NCI-H1930 (cell line): ENCODE measurements at places on chromosomes 12 and 14.

DNA sequence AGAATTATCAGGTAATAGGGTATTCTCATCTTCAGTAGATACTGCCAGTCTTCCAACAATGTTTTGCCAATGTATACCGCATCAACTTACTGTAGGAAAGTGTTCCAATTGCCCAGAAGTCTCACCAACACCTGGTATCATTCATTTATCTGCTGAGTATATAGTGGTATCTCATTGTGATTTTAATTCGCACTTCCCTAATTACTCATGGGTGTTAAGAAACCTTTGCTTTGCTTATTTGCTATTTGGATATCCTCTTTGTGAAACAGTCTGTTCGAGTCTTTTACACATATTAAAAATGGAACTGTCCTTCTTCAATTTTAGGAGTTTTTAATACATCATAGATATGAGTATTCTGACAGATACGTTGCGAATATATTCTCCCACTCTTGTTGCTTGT, 6.1 kb downstream of the TM7SF3 start:
- no peak for DNase-seq

DNA sequence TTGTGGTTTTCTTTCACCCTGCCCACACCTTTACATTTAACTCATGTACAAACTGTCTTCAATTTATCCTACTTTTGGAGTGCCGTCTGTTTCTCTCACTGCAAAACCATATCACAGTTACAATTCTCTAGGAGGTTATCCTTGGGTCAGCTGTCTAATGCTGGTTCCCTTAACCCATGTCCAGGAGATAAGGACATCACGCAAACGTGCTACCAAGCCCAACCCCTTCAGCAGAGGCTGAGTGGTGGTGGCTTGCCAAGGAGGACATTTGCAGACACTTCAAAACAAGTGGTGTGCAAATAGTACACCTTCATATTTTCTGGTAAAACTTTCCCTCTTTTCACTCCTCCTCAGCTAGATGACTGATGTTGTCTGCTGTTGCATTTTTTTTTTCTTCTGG, 167.9 kb downstream of the PAX9 start:
- DNase-seq = no peak

DNA sequence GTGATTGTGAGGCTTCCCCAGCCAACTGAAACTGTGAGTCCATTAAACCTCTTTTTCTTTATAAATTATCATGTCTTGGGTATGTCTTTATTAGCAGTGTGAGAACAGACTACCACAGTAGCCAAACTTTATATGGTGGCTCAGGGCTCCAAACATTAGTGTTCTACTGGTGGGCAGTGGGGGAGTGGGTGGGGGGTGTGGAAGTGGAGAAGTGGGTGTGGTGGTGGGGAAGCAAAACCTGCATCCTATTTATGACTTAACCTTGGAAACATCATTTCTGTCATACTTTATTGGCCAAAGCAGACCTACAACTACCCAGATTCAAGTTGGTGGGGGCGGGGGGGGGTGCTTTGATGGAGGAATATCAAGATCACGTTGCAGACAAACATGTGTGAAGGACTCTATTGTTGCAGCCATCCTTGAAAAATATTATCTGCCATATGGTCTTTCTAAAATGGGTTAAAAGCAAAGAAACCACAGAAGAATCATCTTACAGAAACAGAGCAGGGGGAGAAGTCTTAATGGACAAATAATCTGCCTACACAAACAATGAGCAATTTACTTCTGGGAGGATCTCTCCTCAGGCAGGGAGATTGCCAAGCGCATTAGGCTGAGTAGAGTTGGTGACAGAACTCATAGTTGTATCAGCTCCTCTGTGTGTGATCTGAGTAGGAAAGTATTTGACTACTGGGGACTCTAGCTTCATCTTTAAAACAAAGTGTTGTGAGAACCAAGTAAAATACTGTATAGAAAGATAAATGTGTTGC, 1.4 kb upstream of the PWP1 start:
- DNase-seq = no peak

DNA sequence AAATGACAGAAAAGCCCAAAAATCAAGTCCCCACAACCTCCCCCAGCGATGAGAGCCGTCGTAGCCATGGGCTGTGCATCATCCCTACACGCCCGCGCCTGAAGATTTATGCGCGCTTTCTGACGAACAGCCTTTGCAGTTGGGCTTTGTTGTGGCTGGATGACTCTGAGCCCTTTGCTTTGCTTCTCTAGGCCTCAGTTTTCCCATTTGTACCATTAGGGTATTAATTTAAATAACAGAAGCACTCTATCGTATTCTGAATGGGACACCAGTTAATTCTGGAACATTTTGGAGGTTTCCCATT, 24.2 kb downstream of the SFSWAP start:
- DNase-seq = no peak

GRCh38 chr14:80393766-80394165, 182.5 kb upstream of the DIO2 start:
- no peak for DNase-seq

GRCh38 chr14:99566009-99566389, 38.0 kb downstream of the CCDC85C start:
- no peak for DNase-seq

- DNase-seq = no peak
Observed at GRCh38 chr12:79453820-79454219, 236.9 kb downstream of the PAWR start.

DNA sequence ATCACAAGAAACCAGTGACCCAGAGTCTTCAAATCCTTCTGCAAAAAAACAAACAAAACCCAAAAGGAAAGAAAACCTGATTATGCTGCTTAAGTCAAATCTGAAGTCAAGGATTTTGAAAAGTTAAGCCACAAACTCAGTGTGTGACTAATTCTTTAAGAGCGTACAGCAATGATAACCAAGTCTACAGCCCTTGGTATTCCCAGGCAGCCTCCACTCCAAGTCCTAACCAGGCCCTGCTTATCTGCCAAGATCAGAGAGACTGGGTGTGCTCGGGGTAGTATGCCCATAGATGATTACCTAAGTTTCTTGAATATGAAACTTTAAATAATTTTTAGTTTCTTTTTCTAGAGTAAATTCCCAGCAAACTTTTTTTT, 13.1 kb downstream of the PGAM5 start:
- no peak for DNase-seq
